ENCODE measurements at places on chromosomes 6 and 20.
A peak's percentile ranks its signal among the peaks of the same experiment; 100 is the strongest.

GRCh38 chr6:156508923-156509322, 268.3 kb upstream of the ARID1B start:
- DNase-seq: no peak

DNA sequence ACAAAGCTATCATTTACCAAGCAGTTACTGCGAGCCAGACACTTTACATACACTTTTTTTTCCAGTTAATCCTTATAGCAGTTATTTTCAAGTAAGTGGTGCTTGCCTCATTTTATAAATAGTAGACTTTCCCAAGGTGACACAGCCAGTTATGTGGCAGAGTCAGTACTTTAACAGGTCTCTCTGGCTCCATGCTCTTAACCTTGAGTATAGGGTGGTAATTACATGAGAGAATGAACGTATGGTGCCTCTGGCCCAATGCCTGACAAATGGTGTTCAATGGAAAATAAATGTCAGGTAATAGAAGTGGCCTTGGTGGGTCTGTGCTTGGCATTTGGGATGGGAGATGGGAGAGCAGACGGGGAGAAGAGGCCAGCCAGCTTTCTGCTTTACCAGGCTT, 316.3 kb downstream of the SLC35F1 start:
- DNase-seq: no peak

GRCh38 chr20:25285856-25286798, 38.2 kb downstream of the PYGB start:
- no peak for DNase-seq

- DNase-seq: no peak
Observed at GRCh38 chr6:119880840-119881239, 531.3 kb upstream of the MAN1A1 start.

GRCh38 chr6:62217866-62218265, 68.2 kb downstream of the KHDRBS2 start:
- DNase-seq: no peak

DNA sequence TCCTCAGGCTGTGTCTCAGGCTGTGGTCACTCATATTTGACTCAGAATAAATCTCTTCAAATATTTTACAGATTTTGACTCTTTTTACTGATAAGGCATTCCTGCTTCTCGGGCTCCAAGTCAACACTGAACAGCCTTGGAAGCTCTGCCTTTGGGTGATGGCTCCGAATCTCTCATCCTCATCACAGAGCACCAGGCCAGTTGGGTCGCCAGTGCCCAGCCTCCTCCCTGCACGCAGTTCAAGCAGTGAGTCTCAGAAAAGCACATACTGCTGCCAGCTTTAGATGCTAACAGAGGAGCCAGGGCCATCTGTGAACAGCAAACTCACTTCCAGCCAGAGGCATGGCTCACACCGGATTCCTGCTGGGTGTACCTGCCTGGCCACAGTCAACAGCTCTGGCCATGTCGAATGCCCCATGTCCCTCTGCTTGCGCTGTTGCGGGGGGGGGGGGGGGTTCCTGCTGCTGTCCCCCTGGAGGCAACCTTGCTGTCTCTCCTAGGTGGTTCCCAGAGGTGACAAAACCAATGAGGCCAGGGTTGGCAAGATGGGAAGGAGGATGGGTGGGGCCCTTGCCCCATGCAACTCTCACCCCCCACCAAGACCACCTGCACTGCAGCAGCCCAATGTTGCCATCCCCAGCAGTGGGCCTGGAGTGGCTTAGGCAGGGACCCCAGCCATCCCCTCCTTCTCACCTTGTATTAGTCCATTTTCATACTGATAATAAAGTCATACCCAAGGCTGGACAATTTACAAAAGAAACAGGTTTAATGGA, 248.8 kb downstream of the ERMARD start:
- no peak for DNase-seq

GRCh38 chr6:109834131-109834530, 143.0 kb downstream of the FIG4 start:
- no peak for DNase-seq

- DNase-seq: peak; percentile 16
Observed at GRCh38 chr6:90765895-90766294, 179.0 kb upstream of the MAP3K7 start.

DNA sequence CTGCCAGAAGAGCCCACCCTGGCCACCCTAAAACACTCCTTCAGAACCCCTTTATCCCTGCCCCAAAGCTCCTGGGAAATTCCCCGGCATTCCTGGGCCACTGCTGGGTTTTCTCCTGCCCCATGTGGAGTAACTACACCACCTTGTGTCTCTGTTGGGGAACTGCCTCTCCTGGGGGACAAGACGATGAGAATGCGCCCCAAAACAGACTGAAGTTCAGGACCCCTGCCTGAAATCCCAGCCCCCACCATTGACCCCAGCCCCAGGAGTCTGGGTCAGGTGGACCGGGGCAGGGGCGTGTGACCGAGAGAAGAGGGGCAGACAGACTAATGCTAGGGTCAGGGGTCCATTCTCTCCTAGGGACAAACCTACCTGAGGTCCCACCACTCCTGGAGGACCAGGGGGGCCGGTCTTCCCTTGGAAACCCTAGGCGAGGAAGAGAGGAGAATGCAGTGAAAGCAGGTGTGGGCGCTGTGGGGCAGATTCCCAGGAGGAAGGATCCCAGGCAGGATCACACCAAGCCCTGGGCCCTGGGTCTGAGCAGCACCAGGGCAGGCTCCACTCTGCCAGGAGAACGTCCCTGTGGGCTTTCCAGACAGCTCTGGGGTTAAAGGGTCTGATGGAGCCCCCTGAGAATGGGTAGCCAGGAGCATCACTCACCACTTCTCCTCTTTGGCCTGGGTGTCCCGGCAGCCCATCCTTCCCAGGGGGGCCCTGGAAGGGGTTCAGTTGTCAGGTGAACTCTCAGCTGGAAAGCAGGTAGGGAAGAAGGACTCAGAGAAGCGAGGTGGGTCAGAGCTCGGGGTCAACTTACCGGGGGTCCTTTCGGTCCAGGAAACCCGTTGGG, 19.4 kb downstream of the COL11A2 start:
- no peak for DNase-seq

DNA sequence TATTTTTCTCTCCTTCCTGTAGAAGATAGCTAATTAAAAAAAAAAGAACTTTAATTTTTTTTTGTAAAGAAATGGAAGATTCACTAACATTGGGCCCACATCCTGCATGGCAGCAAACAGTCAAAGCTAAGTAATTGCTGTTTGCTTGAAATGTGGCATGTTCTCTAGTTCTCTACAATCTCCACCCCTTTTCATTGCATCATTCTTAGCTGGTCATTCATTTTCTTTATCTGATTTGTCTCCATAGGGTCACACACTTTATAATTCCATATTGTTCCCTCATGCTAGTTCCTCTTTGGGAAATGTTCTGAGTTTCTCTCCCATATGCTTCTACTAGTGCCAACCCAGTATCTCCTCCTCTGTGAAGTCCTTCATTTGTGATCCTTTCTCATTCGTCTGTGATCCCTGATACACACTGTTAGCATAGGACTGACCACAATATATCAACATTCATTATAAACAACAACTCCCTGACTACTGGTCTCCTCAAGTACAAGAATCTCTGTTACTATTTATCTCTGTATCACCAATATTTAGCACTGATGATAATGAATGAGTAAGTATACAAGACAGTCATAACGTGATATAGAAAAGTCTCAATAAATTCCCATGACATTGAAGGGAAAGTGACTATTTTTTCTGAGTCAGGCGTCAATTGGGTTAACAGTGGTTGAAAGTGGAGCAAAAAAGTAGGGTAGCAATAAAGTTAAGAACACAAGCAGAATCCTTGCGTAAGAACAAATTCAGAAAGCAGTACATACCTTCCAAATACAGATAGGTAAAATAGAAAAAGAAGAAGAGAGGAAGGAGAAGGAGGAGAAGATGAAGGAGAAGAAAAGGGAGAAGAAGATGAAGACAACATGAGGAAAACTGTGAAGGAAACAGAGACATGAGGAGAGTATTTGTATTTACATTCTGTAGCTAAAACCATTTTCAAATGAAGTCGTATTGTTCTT, 33.2 kb upstream of the MYB start:
- DNase-seq: no peak

DNA sequence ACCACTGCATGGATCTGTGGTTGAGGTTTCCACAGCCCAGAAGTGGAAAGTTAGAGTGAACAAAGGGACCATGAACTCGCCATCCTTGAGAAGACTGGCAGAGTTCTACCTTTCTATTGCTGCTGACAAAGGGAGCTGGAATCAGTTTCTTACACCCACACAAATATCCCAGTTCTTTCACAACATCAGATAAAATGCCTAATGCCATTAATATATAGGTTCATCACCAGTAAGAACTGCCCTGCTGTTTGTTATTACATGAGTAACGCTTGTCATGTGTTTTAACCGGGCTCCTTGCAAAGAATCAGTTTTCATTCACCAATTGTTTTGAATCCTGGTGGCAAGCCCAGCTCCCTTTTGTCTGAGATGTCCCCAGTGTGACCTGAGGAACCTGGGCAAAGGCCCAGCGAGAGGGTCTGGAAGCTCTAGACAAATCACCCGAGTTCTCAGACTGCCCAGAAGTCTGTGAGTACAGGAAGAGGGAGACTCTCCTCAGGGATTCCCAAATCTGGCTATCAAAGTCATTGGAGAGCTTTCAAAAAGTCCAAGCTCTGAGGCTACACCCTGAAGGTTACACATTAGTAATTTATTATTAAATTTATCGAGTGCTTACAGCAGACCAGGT, 7.5 kb upstream of the CD164 start:
- no peak for DNase-seq

GRCh38 chr20:38931984-38932383, 5.8 kb downstream of the FAM83D start:
- no peak for DNase-seq

GRCh38 chr20:46546936-46547335, 3.5 kb downstream of the OCSTAMP start:
- no peak for DNase-seq

DNA sequence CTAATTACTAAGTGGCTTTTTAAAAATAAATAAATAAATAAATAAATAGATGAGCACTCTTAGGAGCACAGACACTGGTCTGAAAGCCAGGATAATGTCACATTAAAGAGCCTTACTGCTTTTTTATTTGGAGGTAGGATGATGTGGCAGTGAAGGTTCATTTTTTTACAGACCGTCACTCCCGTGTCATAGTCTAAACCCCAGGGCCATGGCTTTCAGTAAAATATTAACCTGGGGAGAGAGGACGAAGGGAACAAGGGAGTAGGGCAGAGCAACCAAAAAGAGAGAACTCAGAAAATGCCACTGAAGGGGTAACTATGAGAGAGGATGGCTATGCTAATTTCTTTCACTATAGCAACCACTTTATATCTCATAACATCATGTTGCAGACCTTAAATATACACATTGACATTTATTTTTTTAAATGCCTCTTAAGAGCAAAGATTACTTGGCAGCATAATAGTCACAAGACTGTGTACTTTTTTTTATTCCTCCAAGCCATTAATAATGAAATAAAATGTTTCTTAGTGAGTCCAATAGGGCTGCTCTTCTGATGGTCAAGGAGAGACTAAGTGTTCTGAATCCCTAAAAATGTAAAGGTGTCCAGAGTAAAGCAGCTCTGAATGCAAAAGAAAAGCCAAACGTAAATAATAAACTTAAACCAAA, 100.9 kb upstream of the SIM1 start:
- DNase-seq: no peak

- no peak for DNase-seq
Observed at GRCh38 chr6:18062733-18063132, 59.7 kb downstream of the NHLRC1 start.

DNA sequence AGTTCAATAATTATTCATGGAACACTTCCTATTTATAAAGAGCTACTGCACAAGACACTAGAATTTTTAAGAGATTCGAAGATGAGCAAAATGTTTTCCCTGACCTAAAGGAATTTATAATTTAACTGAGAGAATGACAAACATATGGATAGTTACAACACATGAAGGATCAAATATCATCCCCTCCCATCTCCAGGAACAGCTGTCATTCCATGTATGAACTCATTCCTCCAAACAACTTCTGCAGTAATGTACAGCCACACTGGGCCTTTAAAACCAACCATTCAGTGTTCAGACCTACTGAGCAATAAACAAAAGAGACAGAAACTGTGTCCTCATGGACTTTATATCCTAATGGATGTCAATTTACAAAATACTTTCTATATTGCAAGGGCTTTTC, 87.8 kb downstream of the KIF16B start:
- DNase-seq: no peak

DNA sequence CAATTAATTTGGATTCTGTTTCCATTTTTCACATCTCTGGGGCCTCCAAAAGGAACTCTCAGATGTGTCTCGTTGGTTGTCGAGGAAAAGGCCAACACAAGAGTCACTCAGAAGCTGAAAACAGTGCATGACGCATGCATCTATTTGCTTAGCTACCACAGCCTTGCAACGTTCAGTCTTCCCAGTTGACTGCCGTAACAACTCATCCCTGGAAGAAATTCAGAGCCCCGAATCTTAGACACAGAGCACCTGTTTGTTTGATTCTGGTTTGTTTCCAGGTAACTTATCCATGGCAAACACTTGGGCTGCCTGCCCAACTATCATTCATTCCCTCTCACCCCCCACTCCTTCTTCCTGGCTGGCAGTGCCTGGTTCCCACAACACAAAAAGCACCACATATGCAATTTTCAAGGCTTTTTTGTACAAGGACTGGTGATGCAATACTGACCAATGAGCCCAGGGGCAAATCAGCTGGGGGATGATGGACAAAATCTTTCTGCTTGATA, 60.5 kb downstream of the ZMYND8 start:
- DNase-seq: no peak

DNA sequence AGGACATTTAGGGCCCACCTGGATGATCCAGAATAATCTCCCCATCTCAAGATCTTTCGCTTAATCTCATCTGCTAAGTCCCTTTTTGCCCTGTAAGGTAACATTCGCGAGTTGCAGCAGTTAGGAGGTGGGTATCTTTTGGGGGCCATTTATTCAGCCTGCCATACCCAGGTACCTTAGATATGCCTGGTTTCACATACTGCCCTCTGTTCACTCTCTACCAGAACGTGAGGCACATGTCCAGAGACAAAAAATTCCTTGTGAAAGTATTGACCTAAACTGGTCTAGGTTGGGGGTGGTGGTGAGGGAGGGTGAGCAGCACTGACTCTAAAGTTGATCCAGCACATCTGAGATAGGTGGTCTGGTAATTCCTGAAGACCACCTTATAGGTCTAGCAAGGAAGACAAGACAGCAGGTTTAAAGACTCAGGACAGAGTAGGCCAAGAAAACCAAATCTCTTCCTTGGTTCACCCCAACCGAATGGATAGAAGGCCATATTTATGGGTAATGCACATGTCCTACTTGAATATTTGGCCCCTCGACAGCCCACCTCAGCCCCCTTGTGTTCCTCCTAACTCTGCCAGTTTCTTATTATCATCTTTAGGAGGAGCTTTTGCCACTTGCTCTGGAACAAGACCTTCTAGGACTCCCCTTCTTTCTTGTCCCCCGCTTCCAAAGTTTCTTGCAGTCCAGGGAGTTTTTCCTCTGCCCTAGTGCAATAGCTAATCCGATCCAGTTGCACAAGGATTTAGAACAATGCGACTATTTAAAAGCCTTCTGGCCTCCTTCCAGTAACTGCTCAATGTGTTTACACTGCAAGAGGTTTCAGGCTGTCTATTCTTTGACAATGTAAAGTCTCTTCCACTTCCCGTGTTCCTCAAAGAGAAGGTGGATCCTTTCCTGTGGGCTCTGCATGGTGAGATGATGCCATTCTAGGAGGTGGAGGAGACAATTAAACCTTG, 213.0 kb upstream of the LAMP5 start:
- peak; percentile 37 for DNase-seq

GRCh38 chr20:9081423-9081966, 12.6 kb downstream of the PLCB4 start:
- DNase-seq: no peak
